ENCODE measurements at places on chromosomes 1 and 21.

- no peak for DNase-seq
These were observed 85.0 kb downstream of the TPR start for GRCh38 chr1:186289943-186290545.

DNA sequence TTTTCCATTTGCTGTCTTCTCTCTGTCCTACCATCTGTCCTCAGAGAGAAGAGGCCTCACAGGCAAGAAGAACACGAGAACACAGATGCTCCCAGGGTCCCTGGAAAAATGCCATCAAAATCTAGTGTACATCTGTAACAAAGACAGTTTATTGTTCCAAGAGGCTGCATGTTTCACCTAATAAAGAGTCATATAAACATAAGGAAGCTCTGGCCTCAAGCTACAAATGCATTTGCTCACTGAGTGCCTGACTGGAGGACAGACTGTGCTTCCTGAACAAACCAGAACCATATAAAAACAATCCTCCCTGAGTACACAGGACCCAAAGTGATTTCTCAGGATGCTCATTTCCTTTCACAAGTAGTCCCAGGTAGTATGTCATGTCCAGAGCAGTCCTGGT, 76.3 kb upstream of the SLC44A3 start:
- DNase-seq, result no peak

GRCh38 chr21:29155118-29155932, 24.9 kb downstream of the MAP3K7CL start:
- no peak for DNase-seq

DNA sequence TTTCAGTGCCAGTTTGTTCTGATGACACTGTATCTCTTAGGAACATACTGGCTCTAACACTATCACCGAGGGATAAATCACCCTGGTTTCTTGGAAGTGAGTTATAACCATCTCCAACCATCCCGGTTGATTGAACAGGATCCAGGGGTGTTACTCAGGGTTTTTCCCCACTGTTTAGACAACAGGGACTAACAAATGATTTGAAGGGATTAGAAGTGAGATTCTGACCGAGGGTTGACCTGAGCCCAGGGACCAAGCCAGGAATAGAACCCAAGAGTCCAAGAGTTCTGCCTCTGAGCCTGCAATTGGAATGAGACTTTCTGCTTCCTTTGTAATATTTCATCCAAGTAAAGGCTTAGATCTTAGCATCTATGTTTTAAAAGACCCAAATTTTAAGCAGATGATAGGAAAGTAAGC, 154.0 kb downstream of the DHRS3 start:
- DNase-seq, result no peak

GRCh38 chr1:20413136-20413775, 72.8 kb downstream of the CAMK2N1 start:
- DNase-seq, result no peak

DNA sequence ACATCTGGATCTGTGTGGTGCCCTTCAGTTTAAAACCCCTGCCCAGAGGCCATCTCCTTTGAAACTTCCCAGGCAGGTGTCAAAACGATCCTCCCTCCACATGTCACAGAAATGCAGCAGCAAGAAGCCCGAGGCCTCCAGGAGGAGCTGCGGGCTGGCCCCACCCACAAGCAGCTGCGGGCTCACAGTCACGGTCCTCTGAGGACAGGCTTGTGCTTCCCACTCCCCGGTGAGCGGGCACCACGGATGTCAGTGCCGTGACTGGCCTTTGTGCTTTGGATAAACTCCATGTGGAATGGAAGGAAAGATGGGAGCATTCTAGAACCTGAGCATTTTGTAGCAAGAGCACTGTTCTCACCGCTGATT, 65.8 kb downstream of the SIK1 start:
- DNase-seq, result peak; percentile 84

DNA sequence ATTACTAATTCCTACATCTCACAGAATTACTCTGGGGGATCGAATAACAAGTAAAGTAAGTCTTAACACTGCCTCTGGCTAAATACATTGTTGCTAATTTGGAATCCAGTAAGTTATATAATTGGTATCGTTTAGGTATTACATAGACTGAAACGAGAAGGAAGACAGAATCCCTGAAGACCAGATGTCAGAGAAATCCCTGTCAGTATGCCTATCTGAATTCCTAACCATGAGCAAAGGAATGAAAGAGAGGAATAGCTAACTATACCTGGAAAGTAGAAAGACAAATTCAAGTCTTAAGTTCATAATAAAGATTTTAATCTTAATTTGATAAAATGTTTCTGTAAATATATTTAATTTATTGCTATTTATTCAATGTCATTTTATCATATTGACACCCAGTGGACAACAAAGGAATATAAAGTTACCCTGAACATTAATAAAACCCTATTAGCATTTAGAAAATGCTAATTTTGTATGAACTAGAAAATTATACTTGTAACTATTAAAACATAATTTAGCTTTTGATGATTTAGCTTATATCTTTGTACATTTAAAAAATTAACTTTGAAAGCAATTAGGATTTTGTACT, 11.4 kb downstream of the DEPDC1 start:
- DNase-seq, result no peak

GRCh38 chr1:231940701-231941100, 314.1 kb downstream of the DISC1 start:
- no peak for DNase-seq

DNA sequence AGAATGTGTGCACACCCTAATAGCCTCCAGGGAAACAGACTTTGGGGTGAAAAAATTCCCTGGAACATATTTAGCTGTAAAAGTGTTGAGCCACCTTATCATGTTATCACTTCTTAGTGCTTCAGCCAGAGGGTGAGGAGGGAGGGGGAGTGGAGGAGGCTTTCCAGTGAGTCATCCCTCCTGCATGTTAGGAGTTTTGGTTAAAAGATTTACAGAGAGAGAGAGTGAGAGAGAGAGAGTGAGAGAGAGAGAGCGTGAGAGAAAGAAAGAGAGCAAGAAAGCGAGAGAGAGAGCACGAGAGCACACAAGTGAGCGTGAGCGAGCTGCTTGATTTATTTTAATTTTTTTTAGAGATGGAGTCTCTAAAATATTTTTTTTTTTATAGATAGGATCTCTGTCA, 13.5 kb upstream of the CACNA1E start:
- no peak for DNase-seq

DNA sequence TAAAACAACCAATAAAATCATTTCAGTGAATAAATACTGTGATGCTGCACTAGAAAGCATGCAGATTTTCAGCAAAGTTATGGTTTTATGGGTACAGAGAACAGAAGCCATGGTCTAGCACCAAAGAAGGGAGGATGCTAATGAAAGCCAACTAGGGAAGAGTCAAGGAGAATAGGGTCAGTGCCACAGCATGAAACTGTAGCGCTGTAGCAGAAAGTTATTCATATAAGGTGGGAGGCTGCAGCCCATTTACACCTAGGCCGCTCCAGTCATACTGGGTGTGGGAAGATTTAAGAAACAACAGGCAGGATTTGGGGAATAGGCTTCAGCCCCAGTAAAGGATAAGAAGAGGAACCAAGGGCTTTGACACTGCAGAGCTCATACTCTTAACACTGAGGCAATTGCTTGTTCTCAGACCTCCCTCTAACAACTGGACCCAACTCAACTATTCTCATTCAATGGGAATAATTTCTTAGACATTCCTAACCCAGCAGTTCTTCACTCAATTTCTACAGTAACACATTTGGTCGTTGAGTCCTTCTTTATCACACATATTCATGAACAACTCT, 4.4 kb downstream of the IFI16 start:
- no peak for DNase-seq

DNA sequence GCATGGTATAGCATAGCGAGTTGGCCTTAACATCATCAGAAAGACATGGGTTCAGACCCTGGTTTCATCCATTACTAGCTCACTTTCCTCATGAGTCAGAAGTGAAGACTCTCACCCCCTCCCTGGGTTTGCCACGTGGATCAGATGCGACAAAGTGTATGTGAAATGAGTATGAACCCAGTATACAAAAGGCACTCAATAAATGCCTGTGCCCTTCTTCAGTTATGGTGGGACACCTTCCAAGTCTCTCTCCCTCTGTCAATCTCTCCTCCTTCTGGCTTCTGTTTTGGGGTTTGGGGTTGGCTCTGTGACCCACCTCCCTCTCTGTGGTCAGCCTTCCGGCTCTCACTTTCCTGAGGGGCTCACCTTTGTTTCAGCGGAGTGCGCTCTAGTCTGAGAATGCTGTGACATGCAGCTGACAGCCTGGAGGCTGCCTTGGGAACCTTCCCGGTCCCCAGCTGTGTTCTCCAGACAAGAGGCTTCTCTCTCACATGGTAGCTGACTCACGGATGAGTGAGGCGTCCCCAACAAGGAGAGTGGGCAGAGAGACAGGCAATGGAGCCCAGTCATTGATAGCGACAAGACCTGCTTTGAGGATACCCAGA, 155.0 kb upstream of the EDN2 start:
- DNase-seq, result no peak

- peak; percentile 93 for DNase-seq
These were observed 35.8 kb downstream of the SLC2A1 start for GRCh38 chr1:42922687-42923366.

DNA sequence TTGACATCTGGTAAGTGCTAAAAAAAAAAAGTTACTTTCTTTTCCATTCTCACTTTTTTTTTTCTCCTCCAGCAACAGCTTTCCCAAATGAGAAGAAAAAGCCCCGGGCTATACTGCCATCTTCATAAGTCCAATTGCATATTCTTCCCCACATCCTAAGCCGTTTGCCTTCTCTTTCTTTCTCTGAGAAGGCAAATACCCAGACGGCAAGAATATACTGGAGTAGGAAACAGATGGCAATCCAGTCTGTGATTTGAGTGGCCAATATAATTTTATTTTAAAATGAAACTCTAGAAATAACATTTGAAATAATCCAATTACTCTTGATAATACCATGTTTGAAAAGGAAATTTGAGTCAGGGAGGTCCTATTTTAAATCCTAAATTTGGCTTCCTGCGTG, 44.6 kb upstream of the GREM2 start:
- no peak for DNase-seq

GRCh38 chr21:32442566-32443318, 30.2 kb downstream of the EVA1C start:
- DNase-seq, result no peak

- DNase-seq, result no peak
These were observed 210.2 kb downstream of the APP start for GRCh38 chr21:25960402-25960801.

DNA sequence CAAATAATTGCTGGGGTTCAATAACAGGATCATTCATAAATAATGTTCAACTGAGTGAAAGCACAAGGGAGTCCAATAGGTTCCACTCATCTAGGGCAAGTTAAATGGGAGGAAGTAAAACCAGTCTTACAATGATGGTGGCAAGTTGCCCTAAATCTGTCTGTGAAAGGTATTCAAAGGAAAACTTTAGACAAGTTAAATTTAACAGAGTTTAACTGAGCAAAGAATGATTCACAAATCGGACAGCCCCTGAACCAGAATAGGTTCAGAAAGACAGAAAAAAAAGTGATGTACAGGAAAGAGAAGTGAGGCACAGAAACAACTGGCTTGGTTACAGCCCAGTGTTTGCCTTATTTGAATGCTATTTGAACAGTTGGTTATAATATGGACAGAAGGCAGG, 183.5 kb upstream of the ADGRL4 start:
- DNase-seq, result no peak

DNA sequence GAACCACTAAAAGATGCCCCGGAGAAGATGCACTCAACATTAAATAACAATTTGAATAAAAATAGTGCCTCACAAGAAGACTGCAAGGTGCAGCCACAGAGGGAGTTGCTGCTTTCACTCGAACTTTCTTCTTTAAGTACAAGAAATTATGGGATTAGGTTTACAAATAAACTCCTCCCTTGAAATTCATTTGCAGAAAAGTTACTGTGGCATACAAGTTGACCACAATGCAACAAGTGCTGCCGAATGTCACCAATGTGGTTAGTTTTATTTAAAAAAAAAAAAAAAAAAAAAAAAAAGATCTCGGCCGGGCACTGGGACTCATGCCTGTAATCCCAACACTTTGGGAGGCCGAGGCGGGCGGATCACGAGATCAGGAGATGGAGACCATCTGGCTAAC, 76.8 kb upstream of the RAB4A start:
- DNase-seq, result no peak

GRCh38 chr1:186798960-186799688, 29.6 kb upstream of the PLA2G4A start:
- no peak for DNase-seq

DNA sequence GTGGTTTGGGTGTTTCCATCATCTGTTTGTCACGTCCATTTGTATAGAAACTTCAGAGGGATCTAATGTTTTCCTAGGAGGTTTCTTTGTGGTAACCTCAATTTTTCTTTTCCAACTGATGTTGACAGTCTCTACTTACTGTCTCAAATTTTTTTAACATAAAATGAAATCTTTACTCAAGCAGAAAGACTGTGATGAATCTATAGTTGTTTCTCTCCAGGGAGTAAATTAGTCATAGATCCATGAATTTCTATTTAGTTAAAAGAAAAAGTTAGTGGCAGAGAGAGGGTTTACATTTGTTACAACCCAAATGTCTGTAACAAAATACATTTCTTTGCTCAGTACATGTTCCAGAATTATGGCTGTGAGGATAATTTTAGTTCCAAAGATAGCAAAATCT, 161.6 kb downstream of the DISP1 start:
- DNase-seq, result no peak

DNA sequence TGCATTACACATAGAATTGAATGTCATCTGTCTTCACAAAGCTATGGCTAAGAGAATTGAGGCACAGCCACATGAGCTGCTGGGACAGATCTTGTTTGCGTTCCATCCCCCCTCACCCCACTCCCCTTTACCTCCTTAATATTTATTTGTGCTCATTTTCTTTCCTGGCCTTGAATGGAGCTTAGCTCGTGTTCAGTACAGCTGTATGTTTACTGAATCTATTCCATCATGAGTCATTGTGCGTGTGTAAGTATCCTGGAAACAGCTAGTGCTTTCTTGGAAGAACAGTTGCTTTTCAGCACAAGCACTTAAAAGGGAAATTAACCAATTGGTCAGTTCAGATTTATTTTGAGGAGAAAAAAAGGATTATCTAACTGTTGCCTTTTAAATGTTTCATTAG, 14.7 kb downstream of the PROX1 start:
- no peak for DNase-seq

DNA sequence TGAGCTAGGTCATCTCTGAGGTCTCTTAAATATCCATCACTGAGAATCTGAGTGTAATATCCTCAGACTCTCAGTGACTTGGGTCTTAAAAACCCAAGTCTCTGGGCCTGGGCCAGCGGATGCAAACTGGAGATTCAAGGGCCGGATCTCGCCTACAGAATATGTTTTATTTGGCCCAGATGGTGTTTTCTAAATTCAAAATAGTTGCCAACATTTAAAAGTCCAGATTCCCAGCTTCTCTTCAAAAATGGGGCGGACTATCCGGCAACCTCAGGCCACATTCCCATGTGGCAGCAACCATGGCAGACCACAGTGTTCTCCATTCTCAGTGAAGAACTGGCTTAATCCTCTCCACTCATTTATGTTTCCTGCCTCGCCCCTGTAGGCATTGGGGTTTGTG, 12.7 kb upstream of the HEYL start:
- DNase-seq, result no peak

GRCh38 chr1:93734999-93735398, 53.4 kb upstream of the BCAR3 start:
- peak; percentile 13 for DNase-seq

GRCh38 chr1:3816331-3817137, 20.2 kb upstream of the LRRC47 start:
- DNase-seq, result no peak
